Right atrium auricular region (tissue), 2 donors: ENCODE measurements at places on chromosomes 12 and 14.

- no peak for DNase-seq
These were observed 15.4 kb downstream of the RASAL1 start for GRCh38 chr12:113119980-113120669.

GRCh38 chr12:3725388-3726115, 27.4 kb downstream of the CRACR2A start:
- no peak for DNase-seq

- no peak for DNase-seq
These were observed 59.4 kb downstream of the TTC9 start for GRCh38 chr14:70700955-70701585.

GRCh38 chr14:103802356-103802755, 45.0 kb downstream of the PPP1R13B start:
- no peak for DNase-seq

DNA sequence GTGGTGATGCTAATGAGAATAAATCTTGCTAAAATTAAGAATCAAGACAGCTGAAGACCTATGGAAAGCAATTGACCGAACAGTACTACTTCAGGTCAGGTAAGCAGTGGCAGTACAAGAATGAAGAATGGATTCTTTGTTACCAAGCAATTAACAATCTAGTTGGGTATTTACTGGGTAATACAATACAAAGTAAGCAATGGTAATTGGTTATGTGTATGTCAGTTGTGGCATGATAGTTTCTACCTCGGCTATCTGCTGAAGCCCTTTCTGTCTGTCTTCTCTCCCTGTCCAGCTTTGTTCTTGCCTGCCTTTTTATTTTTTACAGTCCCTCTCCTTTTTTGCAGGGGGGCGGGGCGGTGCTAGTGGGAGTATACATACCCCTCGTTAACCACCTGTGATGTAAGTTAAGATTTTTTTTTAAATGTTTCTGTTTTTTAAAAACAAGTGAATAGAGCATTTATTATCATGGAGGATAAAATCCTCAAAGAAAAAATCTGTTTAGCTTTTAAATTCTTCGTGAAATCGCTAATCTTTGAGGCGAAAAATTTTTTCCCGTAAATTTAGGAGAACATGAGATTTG, 75.9 kb downstream of the RCOR1 start:
- DNase-seq, result no peak

DNA sequence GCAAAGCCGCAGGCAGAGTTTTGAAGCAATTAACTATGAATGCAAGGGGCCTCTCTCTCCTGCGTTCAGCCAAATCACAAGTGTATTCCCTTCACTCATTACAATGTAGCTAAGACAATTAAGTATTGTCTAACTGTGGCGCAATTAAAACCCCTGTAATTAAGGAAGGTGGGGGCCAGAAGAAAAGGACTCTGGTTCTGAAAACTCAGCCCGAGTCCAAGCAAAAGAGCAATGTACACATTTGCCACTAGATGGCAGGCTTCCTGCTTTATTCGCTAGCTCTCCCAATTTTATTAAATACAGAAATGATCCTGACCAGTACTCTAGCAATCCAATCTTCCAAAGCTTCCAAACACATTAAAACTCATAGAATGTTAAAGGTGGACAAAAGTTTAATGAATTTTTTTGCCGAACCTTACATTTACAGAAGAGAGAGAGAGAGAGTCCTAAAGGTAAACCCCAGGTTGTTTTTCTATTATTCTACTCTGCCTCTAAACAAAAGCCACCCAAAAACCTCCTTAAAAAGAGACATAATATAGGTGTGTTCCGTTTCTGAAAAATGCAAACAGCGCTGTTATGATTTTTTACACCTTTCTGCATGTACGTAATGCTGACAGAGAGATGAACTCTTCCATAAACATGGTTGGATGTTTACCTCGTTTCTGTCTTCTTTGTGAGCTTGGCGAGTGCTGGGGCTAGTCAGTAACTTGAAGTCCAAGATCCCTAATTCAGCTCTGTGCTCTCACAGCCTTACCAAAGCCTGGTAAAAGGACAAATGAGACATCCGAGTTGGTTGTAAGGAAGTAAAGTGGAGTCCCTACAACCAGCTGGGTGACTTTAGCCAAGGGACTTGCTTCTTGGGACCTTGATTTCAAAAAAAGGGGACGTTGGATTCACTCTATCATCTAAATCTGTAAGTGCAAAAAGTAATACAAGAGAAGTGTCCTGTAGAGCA, 50.9 kb upstream of the VASH1 start:
- no peak for DNase-seq

- no peak for DNase-seq
These were observed 41.1 kb downstream of the BBS10 start for GRCh38 chr12:76307083-76307482.

DNA sequence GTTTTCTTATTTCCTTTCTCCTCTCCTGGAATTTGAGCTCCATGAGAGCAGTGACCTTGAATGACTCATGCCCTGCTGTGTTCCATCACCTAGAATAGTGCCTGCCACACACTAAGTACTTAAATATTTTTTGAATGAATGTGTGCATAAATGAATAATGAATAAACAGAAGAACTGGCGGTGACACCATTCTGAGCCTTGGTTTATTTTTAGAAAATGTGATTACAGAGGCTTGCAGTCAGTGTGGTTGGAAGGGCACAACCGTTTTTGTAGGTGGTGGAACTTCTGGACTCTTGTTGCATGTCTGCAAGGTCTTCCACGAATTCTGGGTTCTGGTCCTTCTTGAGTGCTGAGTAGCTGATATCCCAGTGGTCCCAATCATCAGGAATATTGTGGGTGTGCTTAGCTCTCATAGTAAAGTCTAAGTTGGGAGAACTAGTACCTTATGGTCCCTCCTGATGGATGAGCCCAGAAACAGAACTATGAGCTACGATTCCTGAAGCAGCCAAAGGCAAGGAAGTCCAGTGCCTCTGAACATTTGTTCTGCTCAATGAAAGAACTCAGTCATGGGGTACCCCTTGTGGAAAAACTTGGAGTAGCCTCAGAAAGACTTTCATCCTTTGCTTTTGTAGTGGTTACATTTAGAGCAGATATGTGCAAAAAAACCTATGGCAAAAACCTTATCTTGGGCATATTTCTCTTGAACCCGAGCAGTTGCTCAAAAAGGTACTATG, 28.8 kb upstream of the BHLHE41 start:
- no peak for DNase-seq

DNA sequence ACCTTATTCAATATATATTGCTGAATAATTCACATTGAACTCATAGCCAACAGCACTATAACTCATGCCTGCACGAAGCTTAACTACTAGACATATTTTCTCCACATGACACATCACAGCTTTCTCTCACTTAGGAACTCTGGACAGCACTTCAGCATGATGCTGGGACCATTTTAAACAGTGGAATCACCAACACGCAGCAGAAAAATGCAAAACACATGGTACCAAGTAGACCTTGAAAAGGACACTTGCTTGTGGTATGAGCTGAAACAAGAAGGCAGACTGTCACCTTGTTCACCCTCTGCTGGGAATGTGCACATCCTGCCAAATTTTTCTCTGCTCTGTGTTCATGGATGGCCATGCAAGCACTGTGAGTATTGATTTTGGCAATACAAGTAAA, 34.8 kb upstream of the CD9 start:
- no peak for DNase-seq

- DNase-seq, result no peak
These were observed 41.4 kb upstream of the INSM2 start for GRCh38 chr14:35492569-35493014.

DNA sequence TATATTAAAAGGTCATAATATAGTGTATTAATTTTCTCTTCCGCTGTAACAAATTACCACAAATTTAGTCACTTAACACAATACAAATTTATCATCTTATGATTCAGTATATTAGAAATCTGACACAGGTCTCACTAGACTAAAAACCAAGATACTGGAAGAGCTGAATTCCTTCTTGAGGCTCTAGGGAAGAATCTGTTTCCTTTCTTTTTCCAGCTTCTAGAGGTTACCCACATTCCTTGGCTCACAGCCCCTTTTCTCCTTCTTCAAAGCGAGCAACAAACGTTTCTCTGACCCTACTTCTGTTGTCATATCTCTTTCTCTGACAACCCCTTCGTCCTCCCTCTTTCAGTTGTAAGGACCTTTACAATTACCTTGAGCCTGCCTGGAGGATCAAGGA, 43.4 kb upstream of the AMN1 start:
- no peak for DNase-seq

- DNase-seq, result no peak
These were observed at the start of gene ANO2 for GRCh38 chr12:5945071-5946008. TSS of gene ANO2 (minus strand) at chr12:5945259. CDS start at chr12:5945217, 42 bp downstream.

- DNase-seq, result no peak
These were observed 48.5 kb downstream of the WDR20 start for GRCh38 chr14:102188187-102188586.

DNA sequence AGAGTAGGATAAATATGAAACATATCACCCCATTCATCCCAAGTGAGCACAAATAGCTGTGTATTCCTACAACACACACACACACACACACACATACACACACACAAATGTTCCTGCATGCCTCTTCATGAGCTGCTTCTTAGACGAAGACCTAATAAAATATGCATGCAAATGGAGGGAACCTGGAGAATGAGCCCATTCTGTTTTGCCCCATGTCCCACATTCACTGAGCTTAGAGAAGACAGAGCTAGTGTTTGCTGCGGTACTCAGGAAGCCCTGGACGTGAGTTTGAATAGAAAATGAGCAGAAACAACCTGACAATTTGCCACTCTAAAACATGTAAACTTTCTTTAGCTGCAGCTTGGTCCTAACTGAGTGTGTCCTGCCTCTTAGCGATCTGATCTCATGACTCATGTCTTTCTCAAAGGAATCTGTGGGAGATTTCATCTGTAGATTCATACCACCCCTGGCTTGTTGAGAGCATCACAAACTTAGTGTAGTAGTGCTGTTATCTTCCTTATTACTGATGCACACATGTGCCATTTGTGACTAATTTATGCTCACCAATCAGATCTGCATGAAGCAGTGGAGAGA, 86.8 kb downstream of the ITPR2 start:
- DNase-seq, result no peak

- DNase-seq, result no peak
These were observed 2.9 kb downstream of the RESF1 start for GRCh38 chr12:31962076-31962475.

DNA sequence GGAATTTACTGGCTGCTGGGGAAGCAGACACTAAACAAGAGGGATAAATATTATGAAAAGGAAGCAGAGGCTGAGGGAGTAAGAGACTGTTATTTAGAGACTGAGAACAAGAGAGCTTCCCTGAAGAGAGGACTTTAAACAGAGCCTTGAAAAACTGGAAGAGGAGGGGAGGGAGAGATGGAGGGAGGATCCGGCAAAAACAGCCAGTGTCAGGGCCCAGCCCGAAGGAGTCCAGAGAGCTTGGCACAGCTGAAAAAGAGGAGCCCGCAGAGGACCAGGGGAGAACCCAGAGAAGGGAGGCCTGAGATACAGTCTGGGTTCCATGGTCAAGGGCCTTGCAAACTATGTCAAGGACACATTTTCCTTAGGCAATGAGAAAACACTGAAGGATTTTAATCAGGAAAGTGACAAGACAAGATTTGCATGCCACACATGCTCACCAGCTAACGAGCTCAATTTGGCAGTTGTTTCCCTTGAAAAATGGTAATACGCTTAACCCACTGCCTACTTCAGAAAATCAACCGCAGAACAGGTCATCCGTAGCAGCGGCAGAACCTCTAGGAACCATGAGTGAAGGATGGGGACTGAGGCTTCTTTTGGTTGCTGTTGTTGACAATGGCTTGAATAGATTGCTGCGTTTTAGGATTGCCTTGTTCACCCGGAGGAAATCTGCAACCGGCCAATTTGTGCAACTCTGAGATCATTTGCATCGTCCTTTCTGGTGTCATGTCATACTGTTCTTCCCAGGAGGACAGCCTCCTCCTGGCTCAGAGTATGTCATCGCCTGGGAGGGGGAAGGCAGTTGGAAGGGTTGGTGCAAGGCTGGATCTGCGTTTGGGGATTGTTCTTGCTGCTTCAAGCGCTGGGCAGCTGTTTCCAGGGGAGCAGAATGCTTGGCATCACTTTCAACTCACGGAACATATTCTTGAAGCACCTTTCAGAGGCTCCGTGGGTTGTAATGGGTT, 108.2 kb downstream of the PRMT8 start:
- no peak for DNase-seq

DNA sequence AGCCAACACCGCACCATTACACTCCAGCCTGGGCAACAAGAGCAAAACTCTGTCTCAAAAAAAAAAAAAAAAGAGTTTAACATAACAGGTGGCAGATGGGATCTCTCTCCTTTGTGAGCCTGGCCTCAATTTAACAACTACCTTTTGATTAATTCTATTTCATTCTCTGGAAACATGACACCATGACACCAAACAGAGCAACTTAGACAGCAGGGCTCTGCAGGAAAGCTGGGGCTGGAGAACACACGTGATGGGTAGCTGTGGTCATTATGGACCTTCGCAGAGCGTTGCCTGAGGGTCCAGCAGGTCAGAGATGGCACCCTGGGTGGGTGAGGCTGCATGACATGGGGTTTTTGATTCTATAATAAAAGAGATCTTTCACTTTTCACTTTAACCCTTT, 1.7 kb upstream of the DGLUCY start:
- no peak for DNase-seq

DNA sequence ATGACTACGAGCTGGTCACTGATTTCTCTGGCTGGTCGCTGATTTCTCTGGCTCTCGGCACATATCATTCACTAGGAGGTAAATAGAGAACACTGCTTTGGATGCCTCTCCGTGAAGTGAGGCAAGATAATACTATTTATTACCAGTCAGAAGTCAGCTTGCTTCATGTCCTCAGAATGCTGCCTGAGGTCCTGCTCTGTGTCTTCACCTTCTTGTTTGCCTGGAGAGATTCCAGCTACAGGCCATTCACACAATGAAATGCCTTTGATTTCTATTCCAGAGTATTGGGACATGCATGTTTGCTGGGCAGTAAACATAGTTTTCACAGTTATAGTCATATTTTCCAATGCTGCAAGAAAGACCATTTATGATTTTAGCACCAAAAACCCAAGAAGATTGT, 106.7 kb downstream of the AEBP2 start:
- peak; percentile 65 for DNase-seq

DNA sequence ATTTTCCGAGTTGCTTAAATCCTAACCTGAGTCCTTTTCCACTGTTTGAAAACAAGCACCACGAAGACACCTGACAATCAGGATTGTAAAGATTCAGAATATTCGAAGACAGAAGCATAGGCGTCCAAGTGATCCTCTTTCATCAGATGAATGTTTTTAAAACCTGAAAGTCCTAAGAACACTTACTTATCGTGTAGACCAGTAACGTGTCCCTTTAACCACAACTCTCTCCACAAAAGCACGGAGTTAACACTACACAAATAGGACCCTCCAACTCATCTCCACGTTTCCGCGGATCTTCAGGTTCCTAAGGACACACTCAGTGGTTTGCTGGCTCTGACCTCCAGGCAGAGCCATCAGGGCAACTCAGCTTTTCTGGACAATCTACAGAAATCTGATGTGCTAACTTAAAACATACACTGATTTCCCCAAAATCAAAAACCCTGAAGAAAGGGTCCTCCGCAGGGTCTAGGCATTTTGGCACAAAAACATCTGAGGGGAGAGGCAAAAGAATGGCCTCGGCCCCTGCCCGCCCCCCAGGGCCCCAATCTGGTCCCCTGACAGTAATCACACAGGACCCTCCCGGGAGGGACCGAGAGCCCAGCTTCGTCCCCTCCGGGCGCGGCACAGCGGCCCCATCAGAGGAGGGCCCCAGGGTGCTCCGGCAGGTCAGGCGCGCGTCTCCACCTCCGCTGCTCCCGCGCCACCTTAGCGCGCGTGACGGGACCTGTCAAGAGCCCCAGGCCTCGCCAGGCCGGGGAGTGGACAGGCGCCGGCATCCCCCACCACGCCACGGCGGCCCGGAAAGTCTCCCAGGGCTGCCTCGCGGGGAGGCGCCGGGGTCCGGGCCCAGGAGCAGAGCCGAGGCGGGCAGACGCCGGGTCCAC, 925 bp downstream of the DICER1 start:
- DNase-seq, result no peak

- DNase-seq, result no peak
These were observed 1640.0 kb upstream of the SEL1L start for GRCh38 chr14:83173687-83174086.
